Stimulated activated CD8-positive, alpha-beta memory T cell treated with anti-CD3 and anti-CD28 coated beads, Interleukin-15, amount 100 ng/mL, for 1 hour (primary cell): ENCODE measurements at places on chromosomes 13 and 19.

GRCh38 chr13:44537248-44537647 lies 38.9 kb downstream of the TSC22D1 start:
- DNase-seq = no peak

- DNase-seq = no peak
Measured at GRCh38 chr13:27868641-27869435, 51.0 kb upstream of the PDX1 start.

DNA sequence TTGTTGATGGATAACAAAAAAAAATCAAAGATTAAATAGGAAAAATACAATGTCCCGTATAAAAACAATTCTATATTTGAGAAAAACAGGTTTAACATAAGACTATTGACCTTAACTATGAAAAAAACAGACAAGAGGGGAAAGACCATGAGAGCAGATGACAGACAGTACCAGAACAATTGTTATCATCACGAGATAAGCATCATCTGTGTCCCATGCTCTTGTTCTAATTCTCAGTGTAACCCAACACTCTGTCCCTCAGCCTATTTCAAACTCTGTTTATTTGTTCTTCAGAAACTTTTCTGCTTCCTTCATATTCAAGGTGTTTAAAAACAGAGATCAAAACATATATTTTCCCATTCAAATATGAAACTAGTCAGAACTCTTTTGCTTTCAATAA lies 216.4 kb downstream of the PCDH9 start:
- DNase-seq = no peak

- no peak for DNase-seq
Measured at GRCh38 chr19:16202320-16203255, 4.9 kb downstream of the AP1M1 start.

- no peak for DNase-seq
Measured at GRCh38 chr13:109817591-109818535, 31.5 kb upstream of the IRS2 start.
